Activated CD4-positive, alpha-beta T cell treated with anti-CD3 and anti-CD28 coated beads for 4 hours (primary cell): ENCODE measurements at places on chromosomes 2 and 18.

DNA sequence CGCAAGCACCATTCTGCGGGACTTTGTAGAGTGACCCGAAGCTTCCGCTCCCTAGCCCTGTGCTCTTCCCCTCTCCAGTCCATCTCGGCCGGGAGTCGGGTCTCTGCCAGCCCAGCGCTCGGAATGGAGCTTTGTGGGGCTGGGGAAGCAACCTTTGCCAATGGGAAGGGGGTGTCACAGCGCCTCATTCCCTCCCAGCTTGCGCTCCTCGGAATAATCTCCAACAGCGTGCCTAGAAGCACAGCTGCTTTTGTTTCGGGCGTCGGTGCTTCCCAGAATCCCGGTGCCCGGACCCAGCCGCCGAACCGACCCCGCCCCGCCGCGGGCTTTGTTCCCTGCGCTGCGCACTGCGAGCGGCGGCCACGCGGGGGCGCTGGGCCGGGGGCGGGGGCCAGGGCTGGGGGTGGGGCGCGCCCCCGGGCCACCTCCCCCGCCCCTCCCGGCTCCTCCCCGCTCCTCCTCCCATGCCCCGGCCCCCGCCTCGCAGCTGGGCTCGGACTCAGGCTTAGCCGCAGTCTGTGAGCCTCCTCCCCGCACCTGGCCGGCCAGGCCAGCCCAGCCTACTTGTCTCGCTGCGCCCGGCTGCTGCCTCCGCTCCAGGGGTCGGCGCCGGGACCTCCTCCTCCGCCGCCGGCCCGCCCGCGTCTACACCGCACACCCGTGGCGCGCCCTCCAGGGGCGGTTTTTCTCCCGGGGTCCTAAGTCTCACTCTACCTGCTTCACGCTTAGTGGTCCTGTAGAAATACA, 77.7 kb upstream of the SMAD2 start:
- peak; percentile 47 for DNase-seq

- no peak for DNase-seq
Observed at GRCh38 chr2:135246711-135247270, 194.7 kb downstream of the RAB3GAP1 start.

GRCh38 chr2:65053199-65053598, 3.0 kb upstream of the CEP68 start:
- no peak for DNase-seq

- no peak for DNase-seq
Observed at GRCh38 chr2:154452906-154453493, 245.5 kb upstream of the KCNJ3 start.

DNA sequence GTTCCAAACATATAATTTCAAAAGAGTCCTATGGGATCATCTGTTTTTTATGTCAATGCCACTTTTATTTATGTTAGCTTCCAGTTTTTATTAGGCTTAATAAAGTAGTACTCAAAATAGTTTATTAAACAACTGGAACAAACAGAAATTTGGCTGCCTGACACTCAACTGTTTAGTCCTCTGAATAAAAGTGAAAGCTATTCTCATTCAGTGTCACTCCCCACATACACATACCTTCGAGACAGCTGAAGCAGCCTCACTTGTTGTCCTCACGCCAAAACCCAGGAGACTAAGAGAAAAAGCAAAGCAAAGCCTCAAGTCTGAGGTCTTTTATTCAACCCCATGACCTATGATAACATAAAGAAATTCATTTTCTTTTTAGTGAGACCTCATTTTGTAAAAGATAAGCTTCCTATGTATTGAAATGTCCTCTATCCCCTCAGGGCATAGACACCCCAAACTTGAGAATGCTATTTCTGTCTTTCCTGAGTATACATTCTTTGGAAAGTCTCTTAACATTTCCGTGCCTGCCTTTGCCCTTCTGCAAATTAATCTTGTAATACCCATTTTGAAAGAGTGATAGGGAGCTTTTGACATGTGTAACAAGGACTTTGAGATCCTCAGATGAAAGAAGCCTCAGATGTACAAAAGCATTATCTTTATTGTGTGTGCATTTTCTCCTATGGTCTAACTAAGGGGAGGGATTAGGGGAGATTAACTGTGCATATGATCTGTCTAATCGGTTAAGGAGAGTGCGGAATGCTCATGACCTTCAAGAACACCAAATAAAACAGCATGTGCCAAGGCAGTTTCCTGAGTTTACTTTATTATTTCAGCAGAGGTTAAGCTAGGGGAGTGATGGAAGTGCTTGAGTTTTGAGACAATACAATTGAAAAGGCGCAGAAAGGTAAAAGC, 1523.7 kb upstream of the PIK3C3 start:
- no peak for DNase-seq

- DNase-seq: no peak
Observed at GRCh38 chr2:66566726-66567399, 131.9 kb downstream of the MEIS1 start.

GRCh38 chr2:57677296-57677695, 369.3 kb upstream of the VRK2 start:
- DNase-seq: no peak

DNA sequence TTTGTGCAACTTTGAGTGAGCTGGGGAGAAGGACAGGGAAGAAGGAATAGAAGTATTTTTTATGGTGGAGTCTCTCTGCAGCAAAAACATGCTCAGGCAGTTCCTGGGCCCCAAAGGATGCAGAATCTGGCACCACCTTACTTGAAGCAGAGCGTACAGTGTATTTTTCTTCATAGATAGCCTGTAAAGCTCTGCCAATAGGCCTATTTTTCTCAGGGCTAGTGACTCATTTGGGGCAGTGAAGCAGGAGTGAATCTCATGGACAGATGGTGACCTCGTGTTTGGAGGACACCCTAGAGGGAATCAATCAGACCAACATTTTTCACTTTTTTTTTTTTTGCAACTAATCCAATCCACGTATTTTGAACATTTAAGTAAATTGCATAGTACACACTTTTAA, 268.1 kb upstream of the CXCR4 start:
- DNase-seq: no peak

GRCh38 chr2:12320991-12321641, 395.6 kb upstream of the TRIB2 start:
- no peak for DNase-seq

GRCh38 chr2:25250331-25251070, 82.1 kb upstream of the POMC start:
- no peak for DNase-seq

- no peak for DNase-seq
Observed at GRCh38 chr2:190670182-190670946, 21.5 kb downstream of the NAB1 start.

DNA sequence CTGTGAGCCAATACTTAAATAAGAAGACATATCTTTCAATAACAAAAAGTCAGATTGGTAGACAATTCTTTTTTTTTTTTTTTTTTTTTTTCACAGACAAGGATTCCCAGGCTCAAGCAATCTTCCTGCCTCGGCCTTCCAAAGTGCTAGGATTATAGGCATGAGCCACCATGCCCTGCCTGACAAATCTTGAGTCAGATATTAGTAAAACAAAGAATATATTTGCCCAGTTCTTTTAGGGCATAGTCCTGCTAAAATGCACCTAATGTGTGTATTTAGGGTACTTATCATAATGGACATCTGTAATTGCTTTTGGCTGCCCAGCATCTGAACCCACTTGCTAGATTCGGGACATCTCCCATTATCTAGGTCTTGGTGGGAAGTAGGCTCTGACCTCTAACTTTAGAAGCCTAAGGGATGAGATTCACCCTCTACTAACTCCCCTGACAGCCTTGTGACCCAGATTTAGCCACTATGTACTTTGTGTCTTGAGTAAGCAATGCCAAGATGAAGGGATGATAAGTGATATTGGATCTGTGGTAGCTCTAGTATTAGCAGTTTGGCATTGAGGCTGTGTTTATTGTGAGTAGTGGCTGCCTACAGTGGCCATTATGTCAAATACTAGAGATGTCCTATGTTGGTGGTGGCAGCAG, 18.5 kb upstream of the PSME4 start:
- DNase-seq: no peak

DNA sequence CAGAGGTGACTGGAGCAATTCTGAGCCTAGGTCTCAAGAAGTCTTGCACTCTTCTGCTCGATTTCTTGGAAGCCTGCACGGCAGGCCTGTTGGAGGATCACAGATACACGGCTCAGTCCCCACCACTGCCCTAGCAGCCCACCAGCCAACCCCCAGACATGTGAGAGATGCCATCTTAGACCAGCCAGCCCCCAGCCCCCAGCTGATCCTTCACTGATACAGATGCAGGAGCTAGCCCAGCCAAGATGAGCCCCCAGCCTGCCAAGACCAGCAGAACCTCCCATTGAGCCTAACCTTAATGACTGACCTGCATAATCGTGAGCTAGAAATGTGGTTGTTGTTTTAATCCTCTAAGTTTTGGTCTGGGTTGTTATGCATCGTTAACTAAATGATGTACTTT, 47.5 kb downstream of the INHBB start:
- no peak for DNase-seq

- DNase-seq: no peak
Observed at GRCh38 chr2:174704061-174704460, 60.2 kb downstream of the CHRNA1 start.

DNA sequence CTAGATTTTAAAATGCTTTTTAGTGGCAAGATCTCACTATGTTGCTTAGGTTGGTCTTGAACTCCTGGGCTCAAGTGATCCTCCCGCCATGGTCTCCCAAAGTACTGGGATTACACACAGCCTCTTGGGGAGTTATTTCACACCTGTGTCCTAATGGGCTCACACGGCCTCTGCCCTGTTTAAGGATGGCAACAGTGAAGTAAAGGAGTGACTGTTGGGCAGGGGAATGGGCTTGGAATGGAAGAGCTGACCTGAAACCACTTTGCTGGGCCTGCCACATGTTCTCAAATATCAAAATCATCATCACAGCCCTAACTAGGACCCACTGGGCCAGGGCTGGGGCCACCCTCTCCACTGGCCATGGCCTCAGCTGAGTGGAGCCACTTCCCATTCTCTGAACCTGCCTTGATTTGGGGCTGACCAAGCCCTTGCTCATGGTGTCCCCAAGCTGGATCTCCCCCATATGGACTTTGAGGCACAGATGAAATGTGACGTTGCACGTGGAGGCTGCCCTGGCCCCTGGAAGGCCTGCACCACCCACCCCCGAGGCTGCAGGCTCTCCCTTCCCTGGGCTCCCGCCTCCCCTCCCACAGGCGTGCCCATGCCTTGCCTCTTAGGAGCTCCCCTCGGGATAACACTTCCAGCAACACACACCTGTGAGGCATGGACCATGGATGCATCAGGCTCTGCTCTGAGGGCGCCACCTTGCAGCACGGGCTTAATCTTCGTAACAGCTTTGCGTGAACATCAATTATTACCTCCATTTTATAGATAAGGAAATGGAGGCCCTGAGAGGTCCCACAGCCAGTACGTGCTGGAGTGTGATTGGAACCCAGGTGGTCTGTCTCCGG, 71.8 kb upstream of the SMAD7 start:
- DNase-seq: no peak

GRCh38 chr2:201049455-201049854, 22.0 kb downstream of the HYCC2 start:
- no peak for DNase-seq

GRCh38 chr18:33010149-33010548, 237.3 kb upstream of the KLHL14 start:
- DNase-seq: no peak

DNA sequence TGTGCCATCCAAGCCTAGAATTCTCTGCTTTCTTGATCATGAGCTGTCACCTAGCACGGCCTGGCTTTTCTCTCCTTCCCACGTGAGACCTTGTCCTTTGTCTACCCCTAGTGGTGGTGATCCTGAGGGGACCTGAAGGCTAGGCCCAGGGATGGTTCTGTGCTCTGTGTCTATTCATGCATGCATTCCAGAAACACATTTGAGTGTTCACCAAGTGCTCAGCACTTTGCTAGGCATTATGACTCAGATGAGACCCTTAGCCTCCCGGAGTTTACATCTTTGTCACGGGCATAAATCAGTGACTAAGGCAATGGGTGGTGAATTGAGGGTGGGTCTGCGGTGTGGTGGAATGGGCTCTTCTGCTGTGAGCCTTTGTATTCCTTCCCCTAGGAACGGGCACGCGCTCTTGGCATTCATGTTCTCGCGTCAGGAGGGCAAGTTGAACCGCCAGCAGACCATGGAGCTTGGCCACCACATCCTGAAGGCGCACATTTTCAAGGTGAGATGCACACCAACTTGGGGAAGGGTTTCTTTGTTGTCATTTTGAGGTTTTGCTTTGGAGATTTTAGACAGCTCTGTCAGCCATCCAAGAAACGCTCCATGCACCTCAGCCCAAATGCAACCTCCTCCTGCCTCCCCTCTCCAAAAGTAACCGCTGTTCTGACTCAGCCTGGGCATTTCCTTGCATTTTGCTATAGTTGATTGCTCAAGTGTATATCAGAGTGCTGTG, 100.9 kb downstream of the WDSUB1 start:
- no peak for DNase-seq

DNA sequence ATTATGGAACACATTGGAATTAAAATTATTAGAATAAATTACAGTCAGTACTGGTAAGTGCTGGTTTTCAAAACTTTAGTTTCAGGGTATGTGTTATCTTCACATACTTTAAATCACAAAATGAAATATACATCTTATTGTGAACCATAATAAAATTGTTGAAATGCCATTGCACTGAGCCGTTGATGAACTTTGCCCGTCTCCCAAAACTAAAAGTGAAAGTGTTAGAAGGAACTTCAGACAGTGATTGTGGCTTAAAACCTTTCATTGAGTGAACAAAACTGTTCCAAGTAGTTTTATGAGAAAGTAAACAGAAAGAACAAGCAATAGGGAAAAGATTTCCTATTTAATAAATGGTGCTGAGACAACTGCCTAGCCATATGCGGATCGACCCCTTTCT, 811.6 kb downstream of the PLCL1 start:
- DNase-seq: no peak

DNA sequence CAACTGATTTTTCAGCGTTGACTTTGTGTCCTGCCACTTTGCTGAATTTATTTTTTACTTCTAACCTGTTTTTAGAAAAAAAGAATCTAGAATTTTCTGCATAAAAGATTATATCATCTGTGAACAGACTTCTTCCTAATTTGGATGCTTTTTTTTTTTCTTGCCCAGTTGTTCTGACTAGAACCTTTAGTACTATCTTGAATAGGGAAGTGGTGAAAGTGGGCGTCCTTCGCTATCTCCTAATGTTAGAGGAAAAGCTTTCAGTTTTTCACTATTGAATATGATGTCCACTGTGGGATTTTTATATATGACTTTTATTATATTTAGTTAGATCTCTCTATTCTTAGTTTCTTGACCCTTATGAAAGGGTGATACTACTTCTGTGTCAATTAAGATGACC, 25.7 kb upstream of the KCNJ13 start:
- DNase-seq: no peak

- no peak for DNase-seq
Observed at GRCh38 chr2:33145459-33145858, 198.7 kb downstream of the LTBP1 start.

DNA sequence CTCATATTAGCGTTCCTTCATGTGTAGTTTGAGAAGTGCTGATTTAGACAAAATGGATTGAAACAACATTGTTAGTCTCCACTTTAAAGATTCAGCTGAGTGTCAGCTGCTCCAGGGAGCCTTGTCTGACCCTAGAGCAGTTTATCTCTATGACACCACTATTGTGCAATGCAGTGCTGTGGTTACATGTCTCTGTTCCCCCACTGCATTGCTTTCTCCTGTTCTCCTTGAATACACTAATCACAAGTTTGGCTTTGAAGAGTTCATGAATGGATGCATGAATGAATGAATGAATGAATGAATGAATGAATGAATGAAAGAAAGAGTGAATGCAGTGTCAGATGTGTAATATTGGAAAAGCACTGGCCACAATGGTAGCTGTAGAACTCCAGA, 38.3 kb downstream of the GCG start:
- DNase-seq: no peak

GRCh38 chr2:151260573-151261230, 961 bp downstream of the RBM43 start:
- DNase-seq: no peak
